ENCODE measurements at places on chromosomes 7 and 10.

- no peak for DNase-seq
These were observed 29.1 kb downstream of the MCU start for GRCh38 chr10:72720814-72721660.

GRCh38 chr7:121752706-121753105 is 120.3 kb upstream of the PTPRZ1 start:
- DNase-seq: no peak

DNA sequence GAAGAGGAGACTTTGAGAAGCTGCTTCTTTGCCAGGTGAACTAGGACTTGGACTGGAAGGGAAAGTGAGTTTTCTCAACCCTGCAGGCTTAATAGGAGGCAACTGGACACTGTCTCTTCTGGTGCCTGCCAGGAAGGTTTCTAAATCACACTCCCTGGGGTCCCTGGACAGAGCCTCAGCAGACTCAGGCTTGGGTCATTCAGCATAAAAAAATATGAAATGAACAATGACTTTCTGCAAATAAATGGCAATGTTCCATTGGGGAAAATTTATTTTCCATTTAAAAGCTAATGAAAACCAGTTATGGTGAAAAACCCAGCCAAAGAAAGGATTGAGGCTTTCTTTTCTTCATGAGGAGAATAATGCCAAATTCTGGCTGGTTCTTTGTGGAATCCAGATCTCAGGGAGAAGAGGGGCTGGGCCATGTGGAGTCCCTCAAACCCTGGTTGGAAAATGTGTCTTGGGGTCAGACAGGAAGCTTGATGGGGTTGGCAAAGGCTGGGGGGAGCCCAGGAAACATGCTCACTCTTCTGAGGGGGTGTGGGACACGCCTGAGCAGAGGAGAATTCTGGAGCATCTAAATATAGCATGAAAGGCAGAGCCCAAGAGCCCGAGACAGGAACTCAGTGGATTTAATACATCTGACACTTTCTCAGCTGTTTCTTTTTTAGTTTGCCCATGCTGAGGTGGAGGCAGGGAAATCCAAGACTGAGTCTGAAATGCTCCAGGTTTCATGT is 65.2 kb upstream of the EMX2 start:
- no peak for DNase-seq

DNA sequence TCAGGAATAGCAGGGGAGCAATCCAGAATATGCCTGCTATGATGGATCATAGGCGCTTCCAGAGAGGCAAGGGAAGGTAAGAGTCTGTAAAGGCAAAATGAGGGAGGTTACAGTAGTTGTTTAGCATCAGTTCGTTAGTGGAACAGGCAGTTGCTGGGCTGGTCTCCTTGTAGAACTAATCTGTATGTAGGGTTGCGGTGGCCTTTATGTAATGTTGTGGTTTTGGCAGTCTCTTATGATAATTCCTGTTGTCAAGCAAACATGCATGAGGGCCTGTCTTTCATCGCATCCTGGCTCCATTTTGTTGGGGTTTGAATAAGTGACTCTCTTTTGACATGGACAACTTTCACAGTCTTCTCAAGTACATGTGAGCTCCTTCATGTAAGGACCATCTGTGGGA is 427.8 kb upstream of the LRGUK start:
- no peak for DNase-seq

- DNase-seq: no peak
These were observed 18.7 kb downstream of the LCOR start for GRCh38 chr10:96850825-96851224.

GRCh38 chr10:33122014-33122809 is 164.2 kb upstream of the ITGB1 start:
- DNase-seq: no peak

- DNase-seq: no peak
These were observed 70.5 kb downstream of the DENND2A start for GRCh38 chr7:140570120-140570519.

- no peak for DNase-seq
These were observed 308.4 kb downstream of the SKIDA1 start for GRCh38 chr10:21217107-21217506.

- DNase-seq: no peak
These were observed 25.5 kb upstream of the FAM221A start for GRCh38 chr7:23654508-23654907.

DNA sequence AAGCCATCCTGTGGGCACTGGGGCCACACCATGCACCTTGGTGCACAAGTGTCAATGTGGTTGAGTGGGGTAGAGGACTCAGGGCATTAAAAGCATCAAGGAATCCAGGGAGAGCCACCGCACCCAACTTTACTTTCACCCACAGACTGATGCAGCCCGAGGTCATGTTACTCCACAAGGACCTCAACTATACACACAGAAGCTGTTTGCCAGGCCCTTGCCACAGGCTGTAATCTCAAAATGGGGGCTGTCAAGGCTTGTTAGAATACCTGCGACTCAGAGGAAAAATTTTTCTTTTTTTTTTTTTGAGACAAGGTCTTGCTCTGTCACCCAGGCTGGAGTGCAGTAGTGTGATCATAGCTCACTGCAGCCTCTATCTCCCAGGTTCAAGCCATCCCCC is 26.5 kb upstream of the KCTD7 start:
- DNase-seq: no peak

DNA sequence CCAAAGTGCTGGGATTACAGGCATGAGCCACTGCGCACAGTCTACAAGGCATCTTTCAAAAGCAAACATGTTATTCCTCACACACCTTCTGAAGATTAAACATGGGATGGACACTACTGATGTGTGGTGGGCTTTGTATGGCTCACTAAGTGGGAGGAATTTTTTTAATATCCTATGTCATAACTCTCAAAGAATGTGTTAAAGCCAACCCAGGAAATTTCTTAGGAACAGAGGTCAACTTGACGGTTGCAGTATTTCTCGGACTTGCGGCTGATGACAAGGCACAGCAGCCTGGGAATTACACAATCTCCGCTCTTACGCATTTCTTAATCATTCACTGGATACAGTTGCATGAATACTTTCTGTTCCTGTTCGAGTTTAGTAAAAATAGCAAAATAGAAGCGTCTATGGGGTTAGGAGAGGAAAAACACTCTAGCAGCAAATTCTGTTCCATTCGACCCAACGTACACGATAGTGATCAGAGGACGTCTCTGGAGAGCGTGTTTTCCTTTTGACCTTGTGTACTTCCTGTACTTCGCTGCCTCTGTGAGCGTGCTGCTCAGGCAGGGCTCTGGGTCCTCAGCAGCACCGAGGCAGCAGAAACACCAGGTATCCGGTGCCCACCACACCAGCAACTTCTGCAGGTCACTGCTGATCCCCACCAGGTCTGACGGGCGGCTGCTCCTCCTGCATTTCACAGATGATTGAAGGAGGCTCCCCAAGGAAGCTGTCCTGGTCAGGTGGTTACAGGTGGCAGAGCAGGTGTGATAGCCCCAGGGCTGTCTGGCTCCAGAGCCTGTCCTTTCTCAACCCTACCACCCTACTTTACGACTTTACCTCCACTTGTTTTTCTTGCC is 26.4 kb upstream of the SRGN start:
- no peak for DNase-seq

DNA sequence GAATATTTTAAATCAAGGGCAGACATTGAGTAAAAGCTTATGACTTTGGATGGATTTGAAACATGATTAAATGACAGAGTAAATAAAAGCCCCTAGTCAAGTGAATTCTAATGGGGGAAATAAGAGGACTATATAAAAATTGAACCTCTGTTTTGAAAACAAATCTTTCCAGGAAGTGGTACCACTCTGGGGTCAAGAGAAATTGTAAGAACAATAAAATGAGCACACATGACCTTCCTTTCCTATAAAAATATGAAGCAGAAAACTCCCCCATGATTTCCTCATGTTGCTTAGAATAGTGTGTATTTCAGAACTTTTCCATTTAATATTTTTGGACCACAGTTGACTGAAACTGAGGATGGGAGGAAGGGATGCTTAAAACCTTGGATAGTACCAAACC is 12.3 kb upstream of the CLDN12 start:
- no peak for DNase-seq

GRCh38 chr10:119373294-119374102 is 166.1 kb downstream of the GRK5 start:
- DNase-seq: no peak

- DNase-seq: no peak
These were observed 3.6 kb downstream of the EMX2 start for GRCh38 chr10:117546020-117546580.

DNA sequence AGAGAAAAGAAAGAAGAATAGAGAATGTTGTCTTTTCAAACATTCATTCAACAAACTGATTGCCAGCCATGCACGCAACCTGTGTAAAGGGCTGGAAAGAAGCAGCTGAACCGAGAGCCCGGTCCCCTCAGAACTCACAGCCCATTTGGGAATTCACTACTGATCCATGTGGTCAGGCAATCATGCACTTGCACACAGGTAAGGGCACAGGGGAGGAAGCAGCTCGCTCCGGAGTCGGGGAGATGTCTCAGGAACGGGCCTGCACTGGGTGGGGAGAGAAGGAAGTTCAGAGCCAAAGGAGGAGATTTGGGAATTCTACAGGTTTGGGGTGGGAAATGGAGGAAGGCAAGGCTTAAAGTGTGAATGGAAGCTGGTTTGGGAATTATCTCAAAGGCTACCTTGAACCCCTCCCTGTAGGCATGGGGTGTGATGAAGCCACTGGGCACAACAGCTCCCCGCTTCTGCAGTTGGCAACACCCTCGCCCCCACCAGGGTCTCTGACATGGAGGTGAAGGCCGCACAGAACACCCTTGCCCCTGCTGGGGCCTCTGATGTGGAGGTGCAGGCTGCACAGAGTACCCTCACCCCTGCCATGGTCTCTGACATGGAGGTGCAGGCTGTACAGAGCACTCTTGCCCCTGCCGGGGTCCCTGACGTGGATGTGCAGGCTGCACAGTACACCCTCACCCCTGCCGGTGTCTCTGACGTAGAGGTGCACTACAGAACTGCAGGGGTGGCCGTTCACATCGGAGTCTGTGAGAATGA is 194.4 kb upstream of the RNF32 start:
- DNase-seq: no peak

DNA sequence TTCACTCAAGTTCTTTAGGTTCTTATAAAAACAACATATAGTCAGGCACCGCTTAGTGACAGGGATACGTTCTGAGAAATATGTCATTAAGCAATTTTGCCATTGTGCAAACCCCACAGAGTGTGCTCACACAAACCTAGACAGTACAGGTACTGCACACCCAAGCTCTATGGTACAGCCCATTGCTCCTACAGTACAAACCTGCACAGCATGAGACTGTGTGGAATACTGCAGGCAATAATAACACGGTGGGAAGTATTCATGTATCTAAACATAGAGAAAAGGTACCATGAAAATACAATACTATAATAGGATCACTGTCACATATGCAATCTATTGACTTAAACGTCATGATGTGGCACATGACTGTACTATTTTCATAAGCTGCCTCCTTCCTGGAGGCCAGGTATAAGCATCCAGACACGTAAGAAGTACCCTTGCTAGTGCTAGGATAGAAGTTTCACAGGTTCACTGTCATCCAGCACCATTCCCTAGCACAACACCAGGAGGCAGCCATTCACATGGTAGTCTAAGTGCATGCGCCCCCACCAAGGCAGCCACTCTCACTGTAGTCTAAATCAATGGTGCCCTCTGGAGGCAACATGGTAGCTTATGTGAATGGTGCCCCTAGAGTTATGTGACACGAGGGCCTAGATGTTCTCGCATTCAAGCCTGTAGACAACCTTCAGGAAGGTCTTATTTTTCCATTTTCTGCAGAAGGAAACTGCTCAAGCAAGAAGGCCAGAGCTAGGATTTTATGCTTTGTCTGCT is 98.5 kb downstream of the ARHGAP22 start:
- no peak for DNase-seq

DNA sequence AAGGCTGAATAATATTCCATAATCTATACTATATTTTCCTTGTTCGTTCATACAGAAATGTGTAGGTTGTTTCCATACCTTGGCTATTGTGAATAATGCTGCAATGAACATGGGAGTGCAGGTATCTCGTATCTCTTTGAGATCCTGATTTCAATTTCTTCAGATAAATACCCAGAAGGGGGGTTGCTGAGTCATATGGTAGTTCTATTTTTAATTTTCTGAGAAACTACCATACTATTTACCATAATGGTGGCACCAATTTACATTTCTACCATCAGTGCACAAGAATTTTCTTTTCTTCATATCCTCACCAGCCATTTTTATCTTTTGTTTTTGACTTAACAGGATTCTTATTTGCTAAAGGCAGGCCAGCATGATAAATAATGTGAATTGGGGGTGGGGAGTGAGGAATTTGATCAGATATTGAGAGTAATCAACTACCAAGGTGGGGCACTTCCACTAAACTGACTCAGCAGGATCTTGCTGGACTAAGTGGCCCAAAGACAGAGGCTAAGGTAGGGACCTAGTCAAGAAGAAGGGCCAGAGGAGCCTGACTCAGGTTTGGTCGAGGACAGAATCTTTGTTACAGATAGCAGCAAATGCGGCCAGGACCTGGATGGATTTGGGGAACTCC is 21.5 kb upstream of the CCSER2 start:
- no peak for DNase-seq

DNA sequence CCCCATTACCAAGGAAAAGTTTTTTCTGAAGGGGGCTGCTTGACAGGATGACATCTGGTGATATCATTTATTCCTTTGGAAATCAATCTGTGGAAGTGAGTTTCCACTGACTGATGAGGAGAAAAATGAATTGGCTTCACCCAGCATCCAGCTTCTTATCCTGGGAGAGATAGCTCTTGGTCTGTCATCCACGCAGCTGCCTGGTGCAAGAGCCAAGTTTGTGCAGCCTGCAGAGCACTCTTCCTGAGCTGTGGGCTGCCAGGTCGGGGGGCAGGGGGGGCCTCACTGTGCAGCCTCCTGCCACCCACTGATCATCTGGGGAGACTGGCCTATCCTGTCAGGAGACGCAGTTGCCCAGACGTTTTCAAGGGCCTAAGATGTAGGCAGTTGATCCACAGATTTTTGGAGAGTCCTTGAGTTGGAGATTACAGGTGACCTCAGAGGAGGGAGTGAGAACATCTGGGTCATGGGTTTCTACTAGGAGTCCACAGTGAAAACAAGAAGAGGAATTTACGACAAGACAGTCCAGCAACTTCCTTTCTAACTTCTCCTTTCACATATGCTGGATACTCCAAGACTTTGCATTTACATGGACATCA is 75.4 kb downstream of the EGFR start:
- no peak for DNase-seq

GRCh38 chr10:124552691-124553276 is 91.2 kb downstream of the LHPP start:
- DNase-seq: no peak

DNA sequence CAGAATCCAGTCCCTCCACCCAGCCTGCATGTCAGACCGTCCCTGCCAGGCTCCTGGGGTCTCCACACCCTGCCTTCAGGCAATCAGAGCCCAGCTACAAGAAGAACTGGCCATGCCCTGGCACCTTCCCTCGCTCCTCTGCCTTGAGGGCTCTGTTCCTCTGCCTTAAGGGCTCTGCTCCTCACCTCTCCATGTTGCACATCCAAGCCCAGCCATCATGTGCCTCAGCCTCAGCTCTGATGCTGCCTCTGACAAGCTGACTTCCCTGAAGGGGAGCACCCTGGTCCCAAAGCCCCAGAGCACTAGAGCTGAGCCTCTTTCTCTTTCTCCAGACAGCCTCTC is 50.3 kb upstream of the ANTXRL start:
- no peak for DNase-seq
